ENCODE measurements at places on chromosomes 2 and 18. TPM values are rescaled to one million over a fixed set of nuclear protein-coding genes. Genes with fewer than 3 reads are reported as not detected.

DNA sequence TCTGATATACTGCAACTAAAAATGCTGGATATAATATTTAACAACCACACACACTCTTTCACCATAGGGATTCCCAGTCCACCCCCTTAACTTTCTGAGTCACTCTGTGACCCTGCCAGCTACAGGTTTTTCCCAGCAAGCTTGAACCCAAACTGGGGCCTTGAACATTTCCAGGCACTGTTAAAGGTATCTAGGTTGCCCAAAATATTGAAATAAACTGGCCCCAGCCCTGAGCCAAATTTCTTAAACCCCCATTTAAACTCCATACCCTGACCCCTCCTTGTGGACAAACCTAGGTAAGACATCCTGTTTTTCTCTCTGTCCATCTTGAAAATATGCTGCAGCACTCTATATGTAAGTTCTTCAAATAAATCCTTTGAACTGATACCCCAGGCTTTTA, 19.7 kb upstream of the DCTN1 start:
- DNase-seq = no peak

GRCh38 chr2:193141998-193142397, 947.3 kb upstream of the TMEFF2 start:
- DNase-seq = no peak

DNA sequence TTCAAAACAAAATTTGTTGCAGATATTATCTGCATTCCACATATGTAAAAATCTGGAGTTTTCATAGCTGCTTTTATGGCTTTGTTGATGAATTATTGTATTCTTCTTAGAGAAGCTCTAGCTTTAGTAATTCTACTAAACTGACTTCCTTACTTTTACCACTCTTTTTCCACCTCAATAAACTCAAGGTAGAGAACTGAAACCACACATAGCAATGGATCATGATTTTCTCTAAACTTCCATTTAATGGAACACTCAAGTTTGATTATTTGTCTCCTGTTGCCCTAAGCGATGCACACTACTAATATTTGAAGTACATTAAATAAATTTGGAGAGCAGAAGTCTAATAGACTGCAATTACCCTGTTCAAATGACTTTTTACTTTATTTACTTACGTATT, 192.0 kb downstream of the NBAS start:
- DNase-seq = no peak

DNA sequence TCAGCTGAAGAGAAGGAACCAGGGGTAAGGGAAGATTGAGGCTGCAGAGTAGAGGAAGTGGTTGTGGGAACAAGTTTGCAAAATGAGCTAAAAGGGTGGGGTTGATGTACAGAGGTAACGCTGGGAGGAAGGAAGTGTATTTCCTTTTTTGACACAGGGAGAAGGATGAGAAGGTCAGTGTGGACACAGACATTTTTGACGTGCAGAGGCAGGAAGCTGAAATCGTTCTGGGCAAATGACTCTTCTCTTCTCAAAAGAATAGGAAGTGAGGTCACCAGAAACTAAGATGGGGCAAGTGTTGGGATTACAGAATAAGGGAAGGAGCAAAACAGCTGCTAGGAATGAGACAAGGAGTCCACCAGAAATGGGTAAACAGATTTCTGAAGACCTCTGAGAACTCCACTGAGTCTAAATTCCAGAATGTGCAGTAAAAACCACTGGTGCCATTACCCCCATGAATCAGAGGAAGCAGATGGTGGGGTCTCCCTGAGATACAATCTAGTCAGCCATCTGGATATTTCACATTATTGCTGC, 20.0 kb upstream of the RNF149 start:
- DNase-seq = no peak

GRCh38 chr2:151664520-151664919, 69.8 kb downstream of the NEB start:
- DNase-seq = no peak

GRCh38 chr2:64853306-64853705, 135.9 kb upstream of the SLC1A4 start:
- no peak for DNase-seq

The DSG1 gene
- not detected for total RNA-seq

The FAM98A gene
- total RNA-seq = 86.4 TPM

The NEURL3 gene
- total RNA-seq = not detected

The CROCC2 gene
- total RNA-seq = not detected

The RUFY4 gene
- not detected for total RNA-seq
